ENCODE measurements at places on chromosomes 2 and 18.

DNA sequence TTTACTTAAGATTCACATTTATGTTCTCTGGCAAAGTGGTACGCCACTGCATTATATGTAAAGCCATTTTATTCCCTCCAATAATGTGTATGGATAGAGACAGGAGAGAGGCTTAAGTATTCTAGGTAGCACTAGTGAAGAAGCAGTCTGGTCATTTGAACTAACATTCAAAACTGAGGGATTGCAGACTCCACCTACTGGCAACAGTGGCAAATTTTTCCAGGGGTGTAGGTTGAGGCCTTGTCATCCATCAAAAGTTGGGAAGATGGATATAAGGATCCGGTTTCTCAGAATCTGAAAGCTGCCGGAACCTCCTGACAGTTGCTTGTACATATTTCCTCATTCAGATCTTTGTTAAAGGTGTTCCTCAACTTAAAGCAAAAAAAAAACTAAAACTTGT lies 465.5 kb upstream of the FSHR start:
- no peak for DNase-seq

DNA sequence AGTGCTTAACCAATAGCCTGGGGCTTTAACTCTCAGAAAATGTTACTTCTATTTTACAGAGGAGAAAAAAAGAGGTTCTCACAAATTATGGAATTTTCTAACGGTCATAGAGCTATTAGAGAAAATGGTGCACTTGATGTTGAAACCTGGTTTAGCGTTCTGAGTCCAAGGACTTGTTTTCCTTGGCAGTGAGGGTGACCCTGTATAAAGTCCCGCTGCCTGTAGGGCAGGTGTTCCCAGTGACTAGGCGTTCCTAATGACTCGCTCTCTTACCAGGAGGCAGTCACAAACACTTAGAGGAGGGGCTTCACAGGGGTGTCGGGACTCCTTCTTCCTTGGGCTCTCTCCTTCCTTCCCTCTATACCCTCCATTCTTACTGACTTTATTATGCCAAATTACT lies 175.8 kb downstream of the ACTR3 start:
- DNase-seq: no peak

DNA sequence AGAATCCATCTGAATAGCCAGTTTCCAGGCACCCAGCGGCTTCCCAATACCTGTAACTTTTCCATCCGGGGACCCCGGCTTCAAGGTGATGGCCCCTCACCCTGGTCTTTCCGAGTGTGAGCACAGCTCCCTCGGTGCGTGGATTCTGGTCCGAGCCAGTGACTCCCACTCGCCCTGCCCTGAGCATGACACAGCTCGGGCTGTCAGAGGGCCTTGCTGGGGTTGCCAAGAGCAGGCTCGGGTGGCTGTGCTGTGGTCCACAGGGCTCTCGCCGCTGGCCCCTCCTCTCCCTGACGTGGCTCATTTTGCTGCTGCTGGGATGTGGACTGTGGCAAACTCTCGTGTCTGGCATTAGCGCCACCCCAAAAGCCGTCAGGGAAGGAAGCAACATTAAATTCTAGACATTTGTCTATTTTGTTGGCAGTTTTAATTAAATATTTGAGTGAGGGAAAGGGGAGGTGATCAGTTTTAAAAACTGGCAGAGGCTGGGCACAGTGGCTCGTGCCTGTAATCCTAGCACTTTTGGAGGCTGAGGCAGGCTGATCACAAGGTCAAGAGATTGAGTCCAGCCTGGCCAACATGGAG lies 5.6 kb upstream of the ESPNL start:
- DNase-seq: no peak

- no peak for DNase-seq
Observed at GRCh38 chr2:96912346-96913116, 42.7 kb upstream of the SEMA4C start.

DNA sequence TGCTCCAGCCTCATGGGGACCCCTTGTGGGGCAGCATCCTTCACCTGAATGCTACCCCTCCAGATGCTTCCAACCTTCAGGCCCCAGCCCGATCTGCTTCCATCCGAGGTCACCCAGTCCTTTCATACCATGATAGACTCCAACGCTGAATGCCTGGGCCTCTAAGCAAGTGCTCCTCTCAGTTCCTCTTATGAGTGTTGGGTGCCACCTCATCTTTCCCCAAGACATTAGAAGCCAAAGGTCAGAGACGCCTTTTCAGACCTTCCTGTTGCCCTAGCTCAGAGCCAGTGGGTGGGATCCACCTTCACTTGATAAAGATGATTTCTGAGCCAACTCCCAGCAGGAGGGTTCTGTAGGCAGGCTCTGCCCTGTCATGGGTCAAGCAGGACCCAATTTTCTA lies 174.5 kb upstream of the MGAT5 start:
- no peak for DNase-seq

GRCh38 chr2:126862730-126863129 lies 36.0 kb upstream of the TEX51 start:
- no peak for DNase-seq

DNA sequence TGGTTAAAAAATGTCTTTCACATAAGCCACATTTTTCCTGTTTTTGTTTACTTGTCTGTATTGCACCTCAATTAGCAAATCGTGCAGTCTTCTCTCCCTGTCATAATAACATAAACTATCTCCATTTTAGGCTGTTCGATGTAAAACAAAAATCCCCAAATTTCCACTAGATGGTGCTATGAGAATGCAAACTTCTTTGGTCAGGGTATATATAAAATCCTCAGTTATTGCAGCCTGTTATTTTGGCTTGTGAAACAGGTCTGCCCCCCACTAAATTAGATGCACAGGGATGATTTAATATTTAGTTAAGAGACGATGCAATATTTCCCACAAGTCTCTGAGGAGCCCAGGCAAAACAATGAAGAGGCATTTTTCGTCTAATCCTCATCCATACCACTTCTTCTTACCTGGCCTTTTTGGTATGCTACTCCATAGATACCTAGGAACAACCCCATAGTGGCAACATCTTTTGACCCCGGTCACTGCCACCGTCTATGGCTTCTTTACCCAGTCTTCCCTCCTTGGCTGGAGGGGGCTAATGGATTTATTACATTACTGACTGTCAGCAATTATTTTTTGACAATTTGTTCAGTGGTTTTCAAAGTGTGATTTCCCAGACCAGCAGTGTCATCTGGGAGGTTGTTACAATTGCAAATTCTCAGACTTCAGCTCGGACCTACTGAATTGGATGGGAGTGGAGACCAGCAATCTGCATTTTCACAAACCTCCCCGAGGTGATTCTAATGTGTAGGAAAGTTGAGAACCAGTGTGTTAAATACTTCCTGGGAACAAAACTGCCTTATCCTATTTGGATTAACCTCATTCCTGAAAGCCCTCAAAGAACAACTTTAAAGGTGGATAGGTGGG lies 117.4 kb upstream of the CWC22 start:
- DNase-seq: no peak

DNA sequence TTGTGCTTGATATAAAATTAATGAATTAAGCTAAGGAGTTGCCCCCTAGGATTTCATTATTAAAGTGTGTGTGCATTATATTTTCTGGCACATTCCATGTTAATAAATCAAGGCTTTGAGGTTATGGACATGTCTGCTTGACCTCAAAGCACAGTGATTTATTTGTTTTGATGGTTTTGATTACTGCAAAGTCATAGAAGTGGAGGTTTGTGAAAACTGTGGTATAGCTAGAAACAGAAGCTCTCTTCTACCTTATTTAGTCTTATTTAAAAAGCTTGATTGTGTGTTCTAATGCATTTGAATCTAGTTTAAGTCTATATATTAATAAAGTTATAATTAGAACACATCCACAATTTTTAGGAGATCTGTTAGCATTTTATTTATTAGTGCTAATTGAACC lies 32.2 kb downstream of the DOK6 start:
- no peak for DNase-seq

DNA sequence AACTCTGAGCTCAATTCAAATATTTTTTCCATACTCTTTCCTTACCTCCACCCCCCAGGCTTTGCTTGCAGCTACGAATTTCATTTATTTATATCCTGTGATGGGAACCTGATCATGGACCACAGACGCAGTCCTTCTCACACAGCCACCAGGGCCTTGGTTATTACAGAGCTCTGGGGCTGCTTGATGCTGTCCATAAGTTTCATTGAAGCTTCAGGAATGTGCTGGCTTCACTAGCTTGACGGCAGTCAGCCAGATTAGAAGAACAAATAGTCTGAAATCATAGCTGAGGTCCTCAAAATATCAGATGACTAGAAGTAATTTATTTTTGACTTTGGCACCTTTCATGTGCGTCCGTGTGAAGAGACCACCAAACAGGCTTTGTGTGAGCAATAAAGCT lies 104.9 kb downstream of the VWA3B start:
- no peak for DNase-seq

DNA sequence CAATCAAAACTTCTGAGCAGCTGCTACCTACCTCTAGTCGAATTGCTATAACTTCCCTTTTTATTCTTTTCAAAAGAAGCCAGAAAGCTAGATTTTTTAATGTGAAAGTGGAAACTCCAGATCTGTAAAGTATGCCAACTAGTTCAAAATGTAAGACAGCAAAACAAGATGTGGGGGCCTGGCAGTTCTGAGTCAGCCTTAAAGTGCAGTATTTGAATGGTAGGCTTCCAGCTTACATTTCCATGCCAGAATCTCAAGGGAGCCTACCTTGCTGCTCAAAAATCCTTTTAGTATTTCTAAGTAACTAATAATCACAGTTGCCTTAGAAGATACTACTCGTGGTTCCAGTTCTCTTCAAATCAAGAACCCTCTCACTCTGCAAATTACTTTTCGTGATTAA lies 1288.7 kb downstream of the LRP1B start:
- DNase-seq: no peak

DNA sequence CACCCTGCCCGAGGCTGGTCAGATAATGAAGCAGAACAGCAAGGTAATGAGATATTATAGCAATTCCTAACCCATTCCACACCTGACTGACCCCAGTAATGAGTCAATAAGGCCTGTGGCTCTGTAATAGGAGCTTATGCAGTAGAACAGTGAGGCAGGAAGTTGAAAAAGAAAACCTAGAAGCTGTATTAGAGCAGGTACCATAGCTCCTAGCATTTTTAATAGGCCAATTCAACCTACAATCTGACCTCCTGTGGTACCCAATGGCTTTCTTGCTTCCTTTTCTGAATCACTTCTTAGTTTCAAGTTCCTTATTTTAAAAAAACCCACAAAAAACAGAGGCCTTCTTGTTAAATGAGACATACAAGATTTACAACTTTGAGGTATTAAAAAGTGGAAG lies 43.6 kb upstream of the MAP2 start:
- no peak for DNase-seq

DNA sequence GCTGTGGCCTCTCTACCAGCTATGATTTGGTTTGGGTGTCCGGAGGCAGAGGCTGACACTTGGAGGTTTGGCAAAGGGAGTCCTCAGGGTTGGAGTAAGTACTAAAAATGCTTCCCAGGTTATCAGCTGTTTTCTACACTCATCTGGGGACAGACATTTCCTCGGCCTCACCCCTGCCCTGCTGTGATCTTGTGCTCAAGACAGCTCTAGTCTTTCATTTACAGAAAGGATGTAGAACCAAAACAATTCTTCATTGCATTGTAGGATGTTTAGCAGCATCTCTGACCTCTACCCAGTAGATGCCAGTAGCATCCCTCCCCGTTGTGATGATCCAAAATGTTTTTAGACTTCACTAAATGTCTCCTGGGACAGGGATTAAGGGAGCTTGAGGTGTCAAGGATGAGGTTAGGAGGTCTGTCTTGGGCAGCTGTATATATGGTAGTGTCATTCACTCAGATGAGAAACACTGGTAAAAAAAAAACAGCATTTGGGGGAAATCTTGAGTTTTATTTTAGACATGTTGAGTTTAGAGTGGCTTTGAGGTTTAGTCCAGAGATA lies 26.6 kb downstream of the CD28 start:
- DNase-seq: no peak

GRCh38 chr2:219713110-219713509 lies 85.7 kb downstream of the SLC4A3 start:
- no peak for DNase-seq

- no peak for DNase-seq
Observed at GRCh38 chr2:26414311-26414710, 12.6 kb downstream of the DRC1 start.

- DNase-seq: no peak
Observed at GRCh38 chr2:128817171-128817570, 498.5 kb upstream of the HS6ST1 start.

GRCh38 chr18:61201511-61201910 lies 131.7 kb upstream of the CDH20 start:
- DNase-seq: no peak

DNA sequence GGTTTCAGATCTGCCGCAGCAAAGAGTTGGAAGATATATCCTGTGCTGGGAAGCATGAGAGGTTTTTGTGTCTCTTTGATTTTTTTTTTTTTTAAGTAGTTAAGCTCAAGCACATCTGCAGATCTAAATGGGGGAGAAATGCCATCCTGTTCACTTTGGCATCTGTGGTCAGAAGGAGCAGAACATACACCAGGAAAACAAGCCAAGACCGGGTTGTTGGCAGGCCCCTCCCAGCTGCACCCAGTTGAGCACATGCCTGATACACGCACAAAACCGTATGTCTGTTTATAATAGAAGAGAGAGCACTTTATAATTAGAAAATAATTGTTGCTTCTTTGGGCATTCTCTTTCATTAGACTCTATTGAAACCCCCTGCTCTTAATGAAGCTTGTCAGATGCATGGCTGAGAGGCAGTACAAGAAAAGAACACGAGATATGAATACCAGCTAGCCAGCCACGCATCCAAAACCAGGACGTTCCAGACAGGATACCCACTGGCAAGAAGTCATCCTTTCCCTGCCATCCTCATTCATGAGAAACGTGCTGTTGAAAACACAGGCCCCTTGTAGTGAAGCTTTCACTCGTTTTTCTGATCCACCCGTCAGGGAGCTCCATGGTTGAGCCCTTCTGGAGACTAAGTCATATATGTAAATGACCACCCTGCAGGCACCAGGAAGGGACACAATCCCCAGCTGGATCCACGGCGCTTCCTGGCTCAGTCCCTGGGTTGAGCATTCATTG lies 152.2 kb downstream of the ALPK2 start:
- DNase-seq: no peak

DNA sequence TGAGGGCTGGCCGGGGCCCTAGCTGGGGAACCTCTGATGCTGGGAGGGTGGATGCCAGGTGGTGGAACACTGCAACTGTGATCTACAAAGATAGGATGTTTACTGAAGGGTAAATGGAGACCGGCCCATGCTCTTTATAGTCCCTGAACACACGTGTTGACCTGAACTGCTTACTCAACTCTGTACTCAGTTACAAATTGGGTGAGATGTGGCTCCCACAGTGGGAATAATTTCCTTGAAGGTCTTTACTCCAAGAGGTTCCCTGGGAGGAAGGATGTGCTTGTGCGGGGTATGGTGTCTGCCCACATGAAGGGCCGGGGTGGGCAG lies 254.1 kb downstream of the PRKCE start:
- no peak for DNase-seq

GRCh38 chr2:33236482-33237385 lies 239.7 kb upstream of the RASGRP3 start:
- no peak for DNase-seq

GRCh38 chr2:230668184-230668938 lies 44.3 kb upstream of the CAB39 start:
- DNase-seq: no peak

GRCh38 chr2:168053676-168054075 lies 193.7 kb downstream of the STK39 start:
- DNase-seq: no peak
